Stimulated activated CD4-positive, alpha-beta T cell treated with anti-CD3 and anti-CD28 coated beads, Interleukin-2, amount 100 ng/mL, for 4 hours (primary cell): ENCODE measurements at places on chromosomes 6 and 20.

DNA sequence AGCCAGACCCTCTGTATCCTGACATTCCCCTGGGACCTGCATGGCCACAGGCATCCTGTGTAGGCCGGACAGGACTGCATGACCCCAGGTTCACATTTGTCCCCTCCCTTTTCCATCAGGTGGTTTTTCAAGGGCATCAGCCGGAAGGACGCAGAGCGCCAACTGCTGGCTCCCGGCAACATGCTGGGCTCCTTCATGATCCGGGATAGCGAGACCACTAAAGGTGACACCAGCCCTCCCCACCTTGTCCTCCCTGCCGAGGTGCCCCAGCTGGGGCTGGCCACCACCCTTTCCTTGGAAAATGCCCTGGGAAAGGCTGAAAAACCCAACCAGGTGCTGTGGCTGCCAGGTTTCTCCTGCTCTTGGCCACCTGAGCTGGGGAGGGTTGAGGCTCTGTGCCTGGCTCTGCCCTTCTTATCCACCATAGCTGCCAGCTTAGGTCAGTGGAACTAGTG is 27.6 kb downstream of the HCK start:
- DNase-seq = no peak

DNA sequence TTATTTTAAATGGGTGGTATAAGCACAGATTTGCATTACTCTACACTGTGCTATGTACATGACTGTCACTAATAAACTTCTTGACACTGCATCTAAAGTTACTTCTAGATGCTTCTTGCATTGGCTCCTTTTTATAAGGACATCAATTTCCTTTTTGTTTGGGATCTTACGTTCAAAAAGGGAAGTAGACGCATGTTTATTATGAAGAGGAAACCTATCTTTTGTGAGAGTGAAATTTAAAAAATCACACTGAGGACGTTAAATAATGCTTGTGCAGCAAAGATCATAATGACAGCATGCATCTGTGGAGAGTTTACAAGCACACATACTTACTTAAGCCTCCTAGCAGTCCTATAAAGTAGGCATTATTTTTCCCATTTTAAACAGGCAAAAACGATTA is 479.5 kb downstream of the CD83 start:
- no peak for DNase-seq

GRCh38 chr6:14353798-14354197 is 236.2 kb downstream of the CD83 start:
- no peak for DNase-seq

DNA sequence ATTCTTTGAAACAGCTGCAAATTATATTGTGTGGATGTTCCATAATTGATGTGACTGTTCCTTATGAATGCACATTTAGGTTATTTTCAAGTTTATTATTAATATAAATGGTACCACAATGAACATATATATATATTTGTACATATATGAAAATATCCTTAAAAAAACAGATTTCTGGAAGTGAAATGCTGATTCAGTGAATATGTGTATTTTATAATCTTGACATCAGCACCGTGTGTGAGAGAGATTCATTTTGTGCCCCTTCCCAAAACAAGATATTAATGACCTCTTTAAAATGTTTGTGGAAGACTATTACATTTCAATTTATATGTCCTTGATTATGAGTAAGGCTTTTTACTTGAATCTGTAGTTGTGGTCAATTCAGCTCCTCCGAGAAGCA is 75.7 kb upstream of the PTPRT start:
- DNase-seq = no peak

DNA sequence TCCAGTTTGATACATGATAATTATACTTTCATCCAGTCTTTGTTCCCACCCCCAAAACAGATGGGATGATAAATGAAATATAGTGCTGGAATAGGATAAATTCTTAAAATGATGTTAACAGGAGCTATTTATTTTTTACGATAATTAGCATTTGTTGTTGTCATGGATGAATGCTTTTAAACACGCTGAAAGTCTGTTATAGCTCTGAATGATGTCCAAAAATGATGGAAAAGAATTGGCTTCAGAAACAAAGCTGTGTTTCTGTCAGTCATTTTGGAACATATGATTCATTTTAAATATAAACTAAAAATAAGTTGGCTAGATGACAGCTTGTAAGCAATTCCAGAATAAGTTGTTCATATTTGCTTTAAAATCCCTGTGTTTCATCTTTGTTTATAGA is 237.4 kb downstream of the GRIK2 start:
- DNase-seq = no peak

- DNase-seq = no peak
Measured at GRCh38 chr20:5216663-5217062, 89.9 kb downstream of the CDS2 start.

- DNase-seq = no peak
Measured at GRCh38 chr20:11783102-11783850, 134.4 kb upstream of the BTBD3 start.

GRCh38 chr20:22921595-22922421 is 113.3 kb upstream of the SSTR4 start:
- no peak for DNase-seq

- DNase-seq = no peak
Measured at GRCh38 chr6:43086022-43086658, 10.0 kb downstream of the PTK7 start.

DNA sequence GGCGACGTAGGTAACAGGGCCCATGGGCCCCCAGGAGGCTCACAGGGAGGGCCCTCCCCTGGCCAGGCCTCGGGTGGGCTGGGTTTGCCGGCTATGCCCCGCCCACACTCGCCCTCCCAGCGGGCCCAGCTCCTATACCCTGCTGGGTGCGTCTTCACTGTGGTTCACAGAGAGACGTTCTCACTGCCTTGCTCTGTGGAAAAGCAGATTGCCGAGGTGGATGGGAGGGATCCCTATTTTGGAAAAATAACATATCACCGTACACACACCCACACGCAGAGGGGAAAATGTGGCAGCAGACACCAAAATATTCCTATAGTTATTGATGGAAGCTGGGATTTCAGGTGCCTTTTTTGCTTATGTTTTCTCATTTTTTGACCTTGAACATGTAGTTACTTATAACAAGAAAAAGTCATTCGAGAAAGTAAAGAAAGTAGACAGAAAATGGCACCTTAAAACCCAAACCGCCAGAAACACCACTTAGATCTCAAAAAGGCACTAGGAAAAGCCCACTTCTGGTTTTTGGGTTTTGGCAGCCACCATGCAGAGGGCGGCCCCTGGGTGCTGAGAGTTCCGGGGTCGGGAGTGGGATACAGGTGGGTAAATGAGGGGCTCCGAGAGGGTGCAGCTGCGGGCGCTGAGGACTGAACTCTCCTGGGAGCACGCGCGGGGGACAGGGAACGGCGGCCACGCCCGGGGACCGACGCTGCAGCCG is 49.4 kb downstream of the TMEM242 start:
- DNase-seq = peak; percentile 63

- DNase-seq = no peak
Measured at GRCh38 chr6:134287859-134288537, 29.9 kb downstream of the SGK1 start.

DNA sequence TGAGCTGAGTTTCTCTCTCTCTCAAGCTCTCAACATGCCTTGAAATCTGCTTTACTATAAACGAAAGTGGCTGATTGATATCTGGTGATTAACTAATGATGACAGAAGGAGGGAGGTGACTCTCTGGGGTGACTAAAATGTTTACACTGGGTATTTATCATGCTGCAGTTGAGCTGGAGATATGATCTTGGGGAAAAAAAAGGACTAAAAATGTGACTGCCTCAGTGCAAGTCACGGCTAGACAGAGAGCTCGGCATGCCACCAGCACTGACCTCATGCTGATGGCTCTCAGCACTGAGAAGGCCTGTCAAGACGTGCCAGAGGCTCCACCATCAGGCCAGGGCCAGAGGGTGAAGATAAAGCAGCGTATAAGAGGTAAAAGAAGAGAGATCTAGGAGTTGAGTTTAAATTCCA is 103.1 kb upstream of the SPACA1 start:
- no peak for DNase-seq

DNA sequence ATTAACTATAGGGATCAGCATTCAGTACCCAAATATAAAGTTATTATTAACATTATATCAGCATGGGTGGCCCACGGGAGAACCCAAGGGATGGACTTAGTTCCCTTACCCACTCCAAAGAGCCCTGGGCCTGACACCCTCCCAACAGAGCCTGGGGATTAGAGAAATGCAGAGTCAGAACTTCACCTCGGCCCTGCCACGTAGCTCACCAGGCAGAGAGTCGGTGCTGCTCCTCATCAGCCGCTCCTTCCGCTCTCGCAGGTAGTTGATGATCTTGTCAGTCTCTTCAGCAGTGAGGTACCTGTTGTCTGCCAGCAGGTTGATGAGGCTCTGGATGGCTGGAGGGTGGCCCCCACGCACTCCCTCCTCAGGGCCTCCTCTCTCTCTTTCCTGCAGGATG is 26.6 kb downstream of the NCOA5 start:
- DNase-seq = no peak

DNA sequence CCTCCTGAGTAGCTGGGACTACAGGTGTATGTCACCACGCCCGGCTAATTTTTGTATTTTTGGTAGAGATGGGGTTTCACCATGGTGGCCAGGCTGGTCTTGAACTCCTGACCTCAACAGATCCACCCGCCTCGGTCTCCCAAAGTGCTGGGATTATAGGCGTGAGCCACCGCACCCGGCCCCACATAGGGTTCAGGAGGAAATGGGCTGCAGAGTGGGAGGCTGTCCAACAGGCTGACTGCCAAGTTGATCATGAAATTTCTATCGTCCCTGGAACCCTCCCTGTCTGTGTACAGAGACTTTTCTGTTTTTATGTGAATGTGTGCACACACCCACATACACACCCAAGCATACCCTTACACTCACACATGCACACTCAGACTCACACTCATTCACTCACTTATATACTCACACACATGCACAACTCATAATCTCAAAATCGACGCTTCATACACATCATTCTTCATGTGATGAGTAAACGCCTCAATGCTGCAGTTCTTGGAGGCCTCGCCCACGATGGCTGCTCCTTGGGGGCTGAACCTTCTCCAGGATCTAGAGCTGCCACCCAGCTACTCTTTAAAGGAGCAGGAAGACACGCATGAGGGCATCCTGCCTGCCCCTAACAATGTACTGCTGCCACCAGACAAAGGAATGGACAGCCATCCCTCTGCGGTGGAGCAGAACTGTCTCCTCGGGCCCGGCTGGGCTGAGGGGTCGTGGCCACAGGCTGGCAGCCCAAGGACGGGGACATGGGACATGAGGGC is 35.6 kb downstream of the SUN5 start:
- DNase-seq = peak; percentile 45

DNA sequence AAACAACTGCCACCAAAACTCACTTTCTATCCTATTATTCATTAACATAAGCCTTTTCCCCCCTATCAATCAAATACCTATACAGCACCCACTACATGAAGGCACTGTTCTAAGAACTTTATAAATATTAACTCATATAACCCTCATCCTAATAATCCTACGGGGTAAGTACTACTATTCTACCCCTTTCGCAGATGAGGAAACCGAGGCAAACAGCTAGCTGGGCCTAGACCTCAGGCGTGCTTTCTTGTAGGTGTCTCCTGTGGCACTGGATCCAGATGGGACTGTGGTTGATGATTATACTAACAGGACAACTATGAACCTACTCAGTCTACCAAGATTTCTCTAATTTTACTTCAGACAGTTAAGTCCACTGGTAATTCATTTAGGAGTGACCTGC is 131.6 kb downstream of the ZMYND8 start:
- no peak for DNase-seq

GRCh38 chr20:24059174-24059573 is 70.6 kb upstream of the GGTLC1 start:
- no peak for DNase-seq

GRCh38 chr20:47419953-47420514 is 63.5 kb upstream of the ZMYND8 start:
- DNase-seq = no peak

DNA sequence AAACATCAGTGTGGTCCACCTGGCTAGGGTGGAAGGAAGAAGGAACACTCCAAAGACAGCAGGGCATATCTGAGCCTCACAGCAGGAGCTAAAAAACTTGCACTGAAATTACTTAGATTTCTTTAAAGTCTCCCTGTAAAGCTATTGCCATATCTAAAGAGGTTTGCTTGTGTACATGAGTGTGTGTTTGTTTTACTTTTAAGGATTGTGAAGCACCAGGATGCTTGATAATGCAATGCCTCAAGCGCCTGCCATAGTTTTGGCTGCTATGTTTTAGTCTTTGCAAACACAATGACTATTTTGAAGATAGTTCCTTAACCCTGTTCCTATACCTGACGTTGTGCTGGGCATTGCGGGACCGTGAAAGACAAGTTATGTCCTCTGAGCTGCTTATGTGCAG is 65.0 kb downstream of the ID4 start:
- DNase-seq = no peak

- DNase-seq = no peak
Measured at GRCh38 chr6:124978451-124979293, 16.4 kb downstream of the RNF217 start.

- no peak for DNase-seq
Measured at GRCh38 chr6:128039543-128039942, 138.7 kb upstream of the THEMIS start.
